ENCODE measurements at places on chromosomes 3 and 15.

DNA sequence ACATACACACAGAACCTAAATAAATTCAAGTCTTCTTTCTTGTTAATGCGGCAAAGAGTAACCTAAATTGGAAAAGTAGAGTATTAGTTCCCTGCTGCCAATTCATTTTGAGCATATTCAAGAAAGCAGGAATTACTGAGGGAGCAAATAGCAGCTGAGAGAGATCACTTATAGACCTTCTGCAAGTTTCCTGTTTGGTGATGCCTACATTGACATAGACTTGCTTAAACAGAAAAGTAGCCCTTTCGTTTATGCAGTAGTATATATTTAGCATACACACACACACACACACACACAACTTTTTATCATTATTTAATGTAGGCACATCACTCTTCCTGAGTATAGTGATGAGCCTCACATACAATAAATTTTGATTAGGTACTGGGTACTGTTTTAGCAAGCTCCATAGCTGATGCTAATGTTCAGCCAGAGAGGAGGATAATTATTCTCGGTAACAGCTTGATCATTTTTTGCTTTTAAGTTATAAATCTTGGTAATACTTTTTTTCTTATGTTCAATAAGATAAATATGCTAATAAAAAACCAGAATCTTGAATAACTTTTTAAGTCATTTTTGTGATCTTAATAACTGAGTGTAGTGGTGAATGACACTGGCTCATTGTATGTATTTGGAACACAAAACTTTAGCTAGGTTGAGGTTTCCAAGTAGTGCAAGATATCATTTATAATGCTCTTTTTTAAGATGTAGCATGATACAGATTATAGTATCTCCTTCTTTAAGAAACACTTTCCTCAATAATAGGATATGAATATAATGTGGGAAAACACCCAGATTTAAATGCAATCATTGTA is 174.7 kb downstream of the MBNL1 start:
- DNase-seq, result no peak

DNA sequence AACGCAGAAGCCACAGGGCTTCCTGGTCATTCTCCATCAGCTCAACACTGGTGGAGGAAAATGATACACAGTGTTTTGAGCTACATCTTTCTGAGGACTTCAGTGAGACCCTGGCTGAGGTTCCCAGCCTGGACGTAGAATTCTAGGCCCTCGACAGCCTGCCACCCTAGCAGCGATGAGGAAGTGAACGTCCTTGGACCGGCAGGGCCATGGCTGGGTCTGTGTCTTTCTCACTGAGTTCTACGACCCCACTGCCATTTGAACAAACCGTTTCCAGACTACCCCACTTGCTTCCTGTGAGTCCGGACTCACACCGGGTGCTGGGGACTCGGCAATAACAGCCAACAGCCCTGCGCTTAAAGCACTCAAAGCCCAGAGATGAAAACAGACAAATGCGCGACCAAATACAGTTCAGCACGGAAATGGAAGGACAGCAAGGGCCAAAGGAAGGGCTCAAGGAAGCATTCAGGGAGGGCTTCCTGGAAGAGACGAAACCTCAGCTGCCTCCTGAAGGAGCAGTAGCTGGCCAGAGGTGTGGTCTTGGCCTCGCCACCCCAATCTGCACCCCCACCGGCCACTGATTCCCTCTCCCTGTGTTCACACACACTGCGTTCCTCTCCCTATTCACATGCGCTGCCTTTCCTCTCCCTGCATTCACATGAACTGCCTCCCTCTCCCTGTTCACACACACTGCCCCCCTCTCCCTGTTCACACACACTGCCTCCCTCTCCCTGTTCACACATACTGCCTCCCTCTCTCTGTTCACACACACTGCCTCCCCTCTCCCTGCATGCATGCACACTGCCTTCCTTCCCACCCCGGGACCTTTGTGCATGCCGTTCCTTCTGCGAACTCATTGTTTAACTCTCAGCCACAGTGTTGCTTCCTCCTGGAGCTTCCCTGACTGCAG is 136.3 kb upstream of the PRR20G start:
- no peak for DNase-seq

DNA sequence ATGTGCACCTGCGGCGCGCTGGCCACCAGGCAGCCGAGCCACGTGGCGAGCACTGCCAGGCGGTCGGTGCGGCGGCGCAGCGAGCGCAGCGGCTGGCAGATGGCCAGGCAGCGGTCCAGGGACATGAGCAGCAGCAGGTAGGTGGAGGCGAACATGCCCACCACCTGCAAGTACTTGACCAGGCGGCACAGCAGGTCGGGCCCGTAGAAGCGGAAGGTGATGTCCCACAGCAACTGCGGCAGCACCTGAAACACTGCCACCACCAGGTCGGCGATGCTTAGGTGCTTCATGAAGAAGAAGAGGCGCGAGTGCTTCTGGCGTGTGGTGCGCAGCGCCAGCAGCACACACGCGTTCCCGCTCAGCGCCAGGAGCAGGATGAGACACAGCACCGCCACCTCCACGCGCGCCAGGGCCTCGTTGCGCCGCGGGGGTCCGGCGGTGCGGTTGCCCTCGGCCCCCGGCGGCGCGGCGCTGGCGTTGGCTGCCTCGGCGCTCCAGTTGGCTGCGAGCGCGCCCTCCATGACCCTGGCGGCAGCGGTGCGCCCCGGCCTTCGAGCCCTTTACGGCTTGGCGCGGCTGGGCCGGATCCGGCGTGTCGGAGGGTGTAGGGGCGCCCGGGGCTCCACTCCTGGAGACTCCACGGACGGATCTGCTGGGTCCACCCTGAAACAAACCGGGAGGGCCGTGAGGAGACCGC is 1.6 kb downstream of the OXTR start:
- no peak for DNase-seq

DNA sequence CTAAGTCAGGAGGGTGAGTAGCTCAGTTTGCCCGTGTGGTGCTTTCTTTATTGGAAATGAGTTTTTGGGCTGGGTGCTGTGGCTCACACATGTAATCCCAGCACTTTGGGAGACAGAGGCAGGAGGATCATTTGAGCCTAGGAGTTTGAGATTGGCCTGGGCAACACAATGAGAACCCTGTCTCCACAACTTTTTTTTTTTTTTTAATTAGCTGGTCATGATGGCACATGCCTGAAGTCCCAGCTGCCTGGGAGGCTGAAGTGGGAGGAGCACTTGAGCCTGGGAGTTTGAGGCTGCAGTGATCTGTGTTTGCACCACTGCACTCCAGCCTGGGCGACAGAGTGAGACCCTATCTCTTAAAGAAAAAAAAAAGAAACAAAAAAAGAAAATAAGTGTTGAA is 174.9 kb downstream of the NSMCE3 start:
- DNase-seq, result no peak

DNA sequence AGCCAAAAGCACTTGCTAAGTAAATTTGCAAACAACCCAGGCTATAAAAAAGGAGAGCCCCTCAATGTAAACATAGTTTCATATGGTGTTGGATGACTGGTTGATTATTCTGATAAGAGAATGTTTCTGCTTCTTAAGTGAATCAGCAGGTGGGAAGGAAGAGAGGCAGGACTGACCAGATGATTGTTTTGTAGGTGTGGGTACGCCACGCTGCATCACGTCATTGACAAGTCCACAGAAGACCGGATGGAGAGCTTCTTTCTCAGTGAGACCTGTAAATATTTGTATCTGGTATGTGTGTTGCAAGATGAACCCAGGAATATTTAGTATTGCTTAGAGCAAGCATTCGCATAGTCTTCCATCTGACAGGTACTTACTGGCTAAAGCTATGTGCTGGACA is 23.4 kb downstream of the EDEM1 start:
- DNase-seq, result no peak

DNA sequence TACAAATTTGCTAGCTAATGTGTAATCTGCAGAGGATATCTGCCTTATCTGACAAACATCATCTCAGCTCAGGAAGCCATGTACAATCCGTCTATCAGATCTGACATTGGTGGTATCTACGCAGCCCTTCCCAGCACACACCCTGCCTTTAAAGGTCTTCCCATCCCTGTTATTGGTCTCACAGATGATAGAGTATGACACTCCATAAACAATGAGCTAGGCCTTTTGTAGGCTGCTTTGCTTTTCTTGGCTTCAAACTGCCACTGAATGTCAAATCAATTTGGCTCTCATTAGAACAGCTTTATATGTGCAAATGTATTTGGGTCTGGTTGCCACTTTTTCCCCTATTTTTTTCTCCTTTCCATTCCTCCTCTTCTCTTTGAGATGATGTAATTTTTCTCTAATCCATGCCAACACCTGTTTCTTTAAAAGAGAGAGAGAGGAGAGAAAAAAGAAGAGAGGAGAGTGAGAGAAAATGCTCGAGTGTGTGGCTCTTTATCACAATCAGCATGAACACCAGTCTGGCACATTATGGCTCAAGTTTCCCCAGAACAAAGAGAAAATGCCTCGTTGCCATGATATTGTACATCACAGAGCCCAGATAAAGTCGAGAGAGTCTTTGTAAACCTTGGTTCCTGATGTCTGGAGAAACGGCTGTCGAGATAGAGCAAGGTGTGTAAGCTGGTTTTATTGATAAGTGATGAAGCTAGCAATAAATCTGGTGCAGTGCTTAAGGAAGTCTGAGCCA is 80.8 kb upstream of the DPH6 start:
- DNase-seq, result no peak

GRCh38 chr15:101625184-101625583 is 27.0 kb downstream of the TM2D3 start:
- DNase-seq, result no peak

DNA sequence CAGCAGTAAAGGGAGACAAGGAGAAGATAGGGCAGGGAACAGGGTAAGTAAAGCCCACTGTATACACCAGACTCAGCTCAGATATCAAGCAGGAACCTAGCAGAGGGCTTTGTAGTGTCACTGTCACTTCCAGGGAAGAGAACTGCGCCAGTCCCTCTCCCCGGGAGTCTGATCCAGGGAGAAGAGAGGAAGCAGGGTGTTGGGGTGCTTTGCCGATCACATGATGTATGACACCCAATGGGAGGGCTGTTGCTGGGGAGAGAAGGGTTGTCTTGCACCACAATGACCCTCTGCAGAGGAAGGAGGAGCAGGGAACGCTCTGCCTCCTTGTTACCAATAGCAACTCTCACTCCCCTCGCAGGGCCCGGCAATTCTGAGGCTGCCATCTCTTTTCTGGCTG is 147.2 kb upstream of the SLC2A2 start:
- no peak for DNase-seq

DNA sequence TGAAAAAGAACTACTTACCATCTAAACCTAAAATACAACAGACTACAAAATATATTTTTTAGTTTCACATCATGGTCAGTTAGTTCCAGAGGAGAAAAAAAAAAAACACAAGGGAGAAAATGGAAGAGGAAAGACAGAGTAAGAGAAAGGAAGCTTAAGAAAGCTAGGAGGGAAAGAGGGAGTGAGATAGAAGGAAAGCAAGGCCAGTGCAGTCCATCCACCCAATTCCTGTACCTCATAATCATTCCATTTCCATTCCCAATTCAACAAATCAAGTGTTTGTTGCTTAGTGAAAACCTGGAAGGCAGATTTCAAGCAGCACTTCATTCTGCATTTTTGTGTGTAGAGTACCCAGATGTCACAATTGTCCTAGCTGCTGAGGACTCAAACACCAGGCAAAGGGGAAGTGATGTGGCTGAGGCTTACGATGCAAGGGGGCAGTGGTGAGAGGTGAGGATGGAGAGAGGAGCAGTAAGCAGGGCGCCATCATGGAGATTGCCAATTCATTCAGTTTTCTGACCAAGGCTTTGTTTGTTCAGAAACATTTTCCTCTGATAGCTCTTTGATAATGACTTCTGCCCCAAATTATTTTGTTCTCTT is 83.6 kb upstream of the GSK3B start:
- DNase-seq, result no peak

DNA sequence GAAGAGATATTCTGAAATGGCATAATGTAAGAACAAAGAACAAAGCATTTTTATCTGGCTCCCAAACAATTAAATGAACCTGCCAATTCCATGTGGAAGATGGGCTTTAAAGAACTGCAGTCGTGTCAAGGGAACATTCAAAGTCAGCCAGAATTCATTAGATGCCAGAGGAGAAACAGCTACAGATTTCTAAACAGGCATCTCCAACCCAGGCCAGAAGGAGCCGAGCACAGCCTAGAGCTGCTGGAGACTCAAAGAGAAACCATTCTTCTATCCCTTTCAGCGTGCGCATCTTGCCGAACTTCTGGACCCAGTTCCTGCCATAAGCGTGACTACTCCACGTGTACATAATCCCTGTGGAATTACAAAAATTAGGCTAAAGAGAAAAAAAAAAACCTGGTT is 60.4 kb downstream of the MB21D2 start:
- no peak for DNase-seq

DNA sequence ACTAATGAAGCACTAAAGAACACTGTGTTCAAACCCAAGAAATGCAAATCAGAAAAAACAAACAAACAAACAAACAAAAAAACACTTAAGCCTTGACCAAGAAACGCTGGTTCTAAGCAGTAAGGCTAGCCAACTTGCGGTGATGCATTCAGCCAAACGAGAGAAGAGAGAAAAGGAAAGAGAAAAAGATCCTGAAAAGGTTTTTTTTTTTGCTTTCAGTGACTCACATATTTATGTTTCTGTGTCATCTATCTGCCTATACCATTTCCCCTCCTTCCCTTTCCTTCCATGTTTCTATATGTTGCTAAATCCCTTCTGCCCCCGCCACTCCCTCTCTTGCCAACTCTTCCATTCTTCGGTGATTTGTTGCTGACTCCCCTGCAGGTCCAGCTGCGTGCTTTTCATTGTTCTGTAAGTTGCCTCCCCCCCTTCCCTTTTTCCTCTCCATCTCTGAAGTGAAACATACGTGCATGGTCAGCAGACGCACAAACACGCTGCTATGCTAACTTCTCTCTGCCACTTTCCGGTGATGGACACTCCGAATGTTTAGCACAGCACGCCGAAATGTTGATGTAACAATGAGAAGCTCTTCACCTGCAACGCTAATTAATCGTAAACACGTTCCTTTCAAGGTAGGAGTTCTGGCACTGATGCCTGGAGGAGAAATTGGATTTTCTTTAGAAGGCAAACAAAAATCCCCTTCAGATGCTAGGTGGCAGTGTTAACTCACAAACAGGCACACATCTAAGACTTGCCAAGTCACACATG is 154.4 kb downstream of the TUSC7 start:
- no peak for DNase-seq

DNA sequence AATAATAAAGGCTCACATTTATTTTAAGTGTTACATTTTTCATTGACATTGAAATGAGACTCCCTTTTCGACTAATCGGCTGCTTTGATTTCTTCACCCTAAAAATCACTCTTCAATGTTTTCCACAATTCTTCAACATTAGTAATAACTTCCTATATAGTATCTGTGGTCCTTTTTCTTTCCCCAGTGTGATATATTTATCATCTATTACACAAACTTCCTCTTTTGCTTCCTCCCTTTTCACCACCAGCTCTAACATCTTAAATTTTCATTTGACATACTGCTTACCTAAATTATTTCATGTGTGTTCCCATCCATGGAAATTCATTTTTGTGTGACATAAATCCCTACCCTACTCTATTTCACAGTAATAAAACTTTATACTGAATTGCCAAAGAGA is 244.4 kb downstream of the TIGIT start:
- DNase-seq, result no peak

Measured in CD4-positive, alpha-beta T cell treated with Interleukin-15 for 4 hours (primary cell).